ENCODE measurements at places on chromosomes 11 and 22.

DNA sequence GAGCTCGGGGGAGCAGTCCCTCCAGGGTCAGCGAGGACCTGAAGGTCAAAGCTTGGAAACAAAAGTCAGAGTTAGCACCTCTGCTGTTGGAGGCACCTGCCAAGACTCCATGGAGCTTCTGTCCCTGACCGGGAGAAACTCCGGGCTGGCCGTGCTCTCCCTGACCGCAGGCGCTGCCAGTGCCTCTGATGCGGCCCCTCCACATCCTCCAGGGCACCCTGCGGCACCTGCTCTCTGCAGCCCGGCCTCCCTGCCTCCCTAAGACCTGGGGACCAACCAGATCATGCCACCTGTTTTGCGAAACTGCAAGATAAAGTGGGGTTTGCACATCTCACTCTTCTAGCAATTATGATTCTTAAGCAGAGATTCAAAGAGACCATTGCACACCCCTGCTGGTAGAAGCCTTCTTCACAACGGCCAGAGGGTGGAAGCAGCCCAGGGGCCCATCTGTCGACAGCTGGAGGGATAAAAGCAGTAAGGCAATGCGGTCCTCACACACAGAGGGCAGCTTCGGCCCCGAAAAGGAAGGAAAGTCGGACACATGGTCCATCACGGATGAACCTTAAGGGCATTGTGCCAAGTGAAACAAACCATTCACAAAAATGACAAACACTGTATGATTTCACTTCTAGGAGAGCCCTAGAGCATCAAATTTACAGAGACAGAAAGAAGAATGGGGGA lies 477.1 kb downstream of the BRD1 start:
- DNase-seq: no peak

GRCh38 chr11:119550053-119550752 lies 127.2 kb upstream of the THY1 start:
- DNase-seq: no peak

GRCh38 chr11:73295241-73295995 lies 12.7 kb upstream of the ARHGEF17 start:
- DNase-seq: peak; percentile 94

DNA sequence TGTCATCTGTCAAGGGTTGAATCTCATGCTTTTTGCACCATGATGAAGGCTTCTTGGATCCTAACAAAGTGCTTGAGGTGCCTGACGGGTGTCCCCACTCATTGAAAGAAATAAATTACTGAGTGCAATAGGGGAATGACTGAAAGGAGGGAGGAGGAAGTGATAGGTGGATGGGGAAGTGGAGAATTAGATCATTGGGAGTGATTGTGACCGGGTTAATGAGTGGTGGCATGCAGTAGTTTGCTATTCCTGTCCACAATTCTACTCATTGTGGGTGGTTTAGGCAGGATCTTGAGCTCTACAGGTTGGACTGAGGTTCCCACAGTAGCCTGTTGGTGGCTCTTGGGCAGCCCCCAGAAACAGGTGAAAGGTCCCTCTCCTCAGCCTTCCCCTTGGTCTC lies 44.3 kb downstream of the THAP12 start:
- DNase-seq: no peak

GRCh38 chr22:40627612-40628011 lies 8.9 kb downstream of the MRTFA start:
- DNase-seq: no peak

DNA sequence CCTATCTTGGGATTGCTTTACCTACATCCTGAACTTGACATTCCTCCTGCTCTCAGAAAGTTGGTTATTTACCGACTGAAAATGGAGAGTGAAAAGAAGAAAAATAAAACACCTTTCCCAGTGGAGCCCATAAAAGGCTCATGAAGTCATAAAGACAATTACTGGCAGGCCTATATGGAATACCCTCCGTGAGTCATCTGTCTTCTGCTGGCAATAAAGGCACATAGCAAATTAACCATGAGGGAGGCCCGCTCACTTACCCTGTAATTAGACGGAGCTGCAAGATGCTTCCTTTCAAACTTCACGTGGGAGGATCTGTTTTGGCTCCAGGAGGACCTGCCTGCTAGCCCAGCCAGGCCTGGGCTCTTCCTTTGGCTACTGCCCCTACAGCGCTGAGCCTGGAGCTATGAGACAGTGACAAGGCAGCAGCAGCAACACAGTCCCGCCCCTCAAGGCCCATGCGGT lies 540.4 kb downstream of the BUD13 start:
- no peak for DNase-seq

DNA sequence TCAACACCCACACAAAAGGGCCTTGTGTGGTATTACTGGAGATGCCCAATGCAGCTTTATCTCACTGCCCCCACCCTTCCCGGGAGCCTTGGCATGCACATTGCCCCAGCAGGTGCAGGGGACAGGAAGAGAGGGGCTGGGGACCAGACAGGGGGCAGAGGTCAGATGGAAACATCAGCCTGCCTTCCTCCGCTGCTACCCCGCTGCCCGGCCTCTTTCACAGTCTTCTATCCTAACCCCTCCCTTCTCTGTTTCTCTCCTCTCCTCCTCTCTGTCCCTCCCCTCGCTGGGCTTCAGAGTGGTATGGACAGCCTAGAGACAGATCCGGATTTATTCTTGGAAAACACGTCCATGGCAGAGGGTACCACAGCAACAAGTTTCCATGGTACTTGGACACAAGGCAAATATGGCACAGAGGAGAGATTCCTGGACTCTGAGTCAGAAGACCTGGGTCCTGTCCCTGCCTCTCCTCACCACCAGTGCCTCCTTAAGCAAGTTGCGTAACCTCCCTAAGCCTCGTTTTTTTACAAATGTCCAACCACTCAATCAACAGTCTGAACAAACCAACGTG lies 8.3 kb upstream of the IGSF9B start:
- peak; percentile 56 for DNase-seq

- DNase-seq: peak; percentile 89
Measured at GRCh38 chr11:117817368-117818040, 7.0 kb downstream of the FXYD2 start.

GRCh38 chr22:42357634-42358296 lies 74.4 kb downstream of the NFAM1 start:
- DNase-seq: peak; percentile 40

GRCh38 chr11:118318581-118319336 lies 14.2 kb downstream of the CD3E start:
- peak; percentile 30 for DNase-seq

- DNase-seq: no peak
Measured at GRCh38 chr11:70579316-70579955, 181.1 kb downstream of the CTTN start.

- DNase-seq: peak; percentile 65
Measured at GRCh38 chr11:61756452-61757212, 4.2 kb downstream of the MYRF start.

- no peak for DNase-seq
Measured at GRCh38 chr11:70590356-70590991, 192.1 kb downstream of the CTTN start.

DNA sequence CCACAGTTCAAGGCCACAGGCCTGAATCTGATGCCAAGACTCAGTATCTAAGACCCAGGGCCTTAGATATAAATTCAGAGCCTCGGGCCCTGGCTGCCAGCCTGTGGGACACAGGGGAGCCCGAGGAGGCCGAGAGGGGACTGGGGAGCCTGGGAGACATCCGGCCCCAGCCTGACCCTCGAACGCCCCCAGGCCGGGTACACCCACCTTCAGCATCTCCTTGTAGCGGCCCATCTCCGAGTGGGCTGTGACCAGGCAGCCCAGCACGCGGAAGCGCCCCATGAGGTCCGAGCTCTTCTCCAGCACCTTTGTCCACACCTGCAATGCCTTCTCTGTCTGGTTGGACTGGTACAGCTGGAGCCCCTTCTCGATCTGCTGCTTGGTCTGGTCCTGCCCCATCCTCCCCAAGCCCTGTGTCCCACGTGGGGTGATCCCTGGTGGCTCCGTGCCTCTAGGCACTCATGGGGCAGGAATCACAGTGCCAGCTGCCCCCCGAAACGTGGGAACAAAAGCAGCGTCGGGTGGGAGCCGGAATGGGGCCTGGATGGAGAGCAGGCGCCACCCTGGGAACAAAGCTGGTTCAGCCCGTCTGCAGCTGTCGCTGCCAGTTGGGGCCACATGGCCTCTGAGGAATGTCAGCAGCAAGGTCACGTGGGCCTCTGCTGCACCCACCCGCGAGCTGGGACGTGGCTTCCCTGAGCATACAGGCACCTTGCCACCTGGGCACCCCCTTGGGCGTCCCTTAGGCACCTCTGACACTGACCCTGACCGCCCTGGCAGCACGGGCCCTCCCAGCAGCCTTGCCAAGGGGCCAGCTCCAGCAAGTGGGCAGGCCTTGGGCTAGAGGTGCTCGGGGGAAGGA lies at the start of gene RAPSN:
TSS of gene RAPSN (minus strand) at position 571 of the 862 bp plus-strand sequence. CDS start at position 399, 172 bp downstream.
- no peak for DNase-seq

DNA sequence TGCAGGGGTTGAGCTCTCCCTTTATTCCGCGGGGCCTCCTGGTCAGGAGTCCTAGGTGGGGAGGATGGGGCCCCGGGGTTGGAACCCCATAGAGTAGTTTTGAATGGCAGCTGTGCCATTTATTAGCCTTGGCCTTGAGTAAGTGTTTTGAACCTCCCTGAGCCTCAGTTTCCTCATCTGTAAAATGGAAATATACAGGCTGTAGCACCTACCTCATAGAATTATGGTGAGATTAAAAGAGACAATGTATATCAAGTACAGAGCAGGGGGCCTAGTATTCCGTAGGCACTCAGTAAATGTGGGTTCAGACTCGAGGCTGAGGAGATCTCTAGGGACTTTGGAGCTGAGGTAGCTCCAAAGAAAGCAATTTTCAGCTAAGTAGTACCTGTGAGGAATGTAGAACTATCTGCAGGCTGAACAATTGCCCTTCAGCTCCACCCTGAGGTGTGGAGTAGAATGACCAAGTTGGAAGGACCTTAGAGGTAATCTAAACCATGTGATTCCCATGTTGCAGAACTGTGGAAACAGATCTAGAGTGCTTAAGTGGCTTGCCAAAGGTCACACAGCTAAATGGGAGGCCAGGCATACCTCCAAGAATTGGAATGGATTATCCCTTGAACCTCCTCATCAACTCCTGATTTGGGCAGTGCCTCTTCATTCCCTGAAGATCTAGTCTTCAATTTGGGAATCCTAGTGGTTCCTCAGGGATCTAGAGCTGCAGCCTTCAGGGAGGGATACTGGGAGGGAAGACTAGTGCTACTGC lies 682 bp downstream of the PGAP2 start:
- peak; percentile 80 for DNase-seq

DNA sequence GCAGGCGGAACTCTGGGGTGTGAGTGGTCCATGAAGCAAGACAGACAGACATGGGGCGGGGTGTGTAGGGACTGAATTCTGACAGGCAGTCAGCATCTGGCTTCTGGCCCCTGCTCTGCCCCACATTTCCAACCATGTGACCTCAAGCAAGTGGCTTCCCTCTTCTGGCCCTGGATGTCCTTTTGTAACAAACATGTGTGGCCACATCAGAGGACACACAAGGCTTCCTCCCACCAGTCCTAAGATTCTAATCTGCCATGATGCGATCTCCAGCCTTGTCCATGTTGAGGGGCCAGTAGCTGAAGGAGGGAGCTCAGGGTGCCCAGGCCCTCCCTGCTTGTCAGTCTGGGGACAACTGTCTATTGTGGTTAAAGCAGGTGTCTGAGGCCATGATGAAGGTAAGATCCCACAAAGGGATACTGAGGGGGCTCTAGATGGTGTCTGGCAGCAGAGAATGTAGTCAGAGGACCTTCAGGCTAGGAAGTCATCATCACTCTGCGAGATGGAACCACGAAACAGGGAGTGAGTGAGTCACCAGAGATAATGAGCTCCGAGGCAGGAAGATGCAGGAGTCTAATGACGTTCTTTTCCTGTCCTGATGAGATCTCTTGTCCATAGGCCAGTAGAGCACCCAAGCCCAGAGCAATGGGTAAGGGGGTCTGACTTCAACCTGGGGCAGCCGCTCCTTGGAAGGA lies 27.4 kb downstream of the DRD2 start:
- DNase-seq: peak; percentile 64

DNA sequence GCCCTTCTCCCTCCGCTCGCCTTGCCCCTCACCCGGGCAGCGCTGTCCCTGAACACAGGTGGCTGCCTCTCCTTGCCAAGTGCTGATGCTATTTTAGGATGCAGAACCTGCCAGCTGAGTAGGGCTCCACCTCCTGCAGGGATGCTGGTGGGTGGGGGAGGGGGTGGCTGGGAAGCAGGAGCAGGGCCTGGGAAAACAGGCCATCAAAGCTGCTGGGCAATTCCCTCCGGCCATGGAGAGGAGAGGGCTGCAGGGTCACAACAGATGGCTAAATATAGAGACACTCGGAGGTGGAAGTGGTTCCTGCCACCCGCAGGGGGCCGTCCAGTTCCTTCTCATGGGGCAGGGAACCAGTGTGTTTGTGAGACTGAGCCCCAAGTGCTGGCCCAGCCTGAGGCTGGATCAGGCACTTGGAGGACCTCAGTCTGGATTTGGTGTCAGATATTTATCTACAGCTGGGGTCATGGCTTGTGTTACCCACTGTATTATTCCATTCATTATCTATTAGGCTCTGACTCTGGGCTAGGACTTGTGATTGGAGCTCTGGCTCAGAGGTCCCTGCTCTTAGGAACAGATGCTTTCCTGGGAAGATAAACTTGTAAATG lies 59.6 kb downstream of the LRRC32 start:
- DNase-seq: no peak

DNA sequence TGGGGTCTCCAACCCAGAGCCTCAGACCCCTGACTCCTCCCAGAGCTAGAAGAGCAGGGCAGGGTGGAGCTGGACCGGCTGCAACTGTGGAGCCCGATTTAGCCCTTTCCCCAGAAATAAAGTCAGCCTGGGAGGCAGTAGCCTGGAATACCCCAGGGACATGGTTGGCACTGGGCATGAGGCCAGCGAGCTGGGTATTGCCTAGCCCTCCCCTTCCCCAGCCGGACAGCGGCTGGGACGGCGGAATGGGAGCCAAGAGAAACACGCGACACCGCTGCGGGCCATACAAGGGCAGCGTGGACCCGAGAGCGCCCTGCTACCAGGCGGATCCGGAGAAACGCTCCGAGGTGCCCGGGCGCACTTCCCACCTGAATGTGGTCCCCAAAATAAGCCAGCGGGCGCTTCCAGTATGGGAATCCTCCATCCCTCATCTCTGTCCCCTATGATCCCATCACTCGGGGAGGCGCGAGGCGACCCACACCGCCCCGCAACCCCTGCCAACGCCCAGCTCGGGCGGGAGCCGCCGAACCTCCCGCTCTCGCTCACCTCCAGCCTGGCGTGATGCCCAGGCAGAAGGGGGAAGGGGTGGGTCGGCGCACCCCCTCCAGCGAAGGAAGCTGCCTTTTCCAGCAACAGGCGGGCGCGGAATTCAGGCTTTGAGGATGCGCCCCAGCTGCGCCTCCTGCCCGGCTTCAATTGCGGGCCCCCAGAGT lies 758 bp downstream of the MCAM start:
- DNase-seq: peak; percentile 67

DNA sequence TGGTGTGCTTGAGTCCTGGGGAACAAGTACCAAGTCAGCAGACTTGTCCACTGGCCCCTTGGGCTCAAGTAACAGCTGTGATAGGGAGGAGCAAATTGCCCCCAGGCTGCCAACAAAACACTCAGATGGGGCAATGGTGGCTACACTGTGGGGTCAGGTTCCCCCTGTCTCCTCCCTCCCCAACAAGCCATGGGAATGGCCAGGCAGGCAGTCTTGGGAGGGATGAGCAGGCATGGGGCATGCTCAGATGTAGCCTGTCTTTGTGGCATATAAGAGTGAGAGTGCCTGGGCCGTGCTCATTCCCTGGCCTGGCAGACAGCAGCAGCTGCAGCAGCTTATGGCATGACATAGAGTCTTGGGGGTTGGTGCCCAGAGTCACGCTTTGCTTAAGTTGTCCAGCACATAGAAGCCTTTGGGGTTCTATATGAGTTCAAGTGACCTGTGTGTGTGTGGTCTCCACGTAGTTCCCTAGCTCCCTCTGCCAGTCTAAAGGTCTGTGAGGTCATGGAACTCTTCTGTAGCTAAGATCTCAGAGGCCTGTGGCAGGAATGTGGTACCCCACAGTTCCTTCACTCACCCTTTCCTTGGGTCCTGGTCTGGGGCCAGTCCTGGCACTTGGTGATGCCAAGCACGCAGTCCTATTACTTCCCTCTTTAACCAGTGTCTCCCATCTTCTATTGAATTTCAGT lies 44.7 kb downstream of the BIRC2 start:
- no peak for DNase-seq
